Stimulated activated CD8-positive, alpha-beta memory T cell treated with anti-CD3 and anti-CD28 coated beads, Interleukin-7, amount 100 ng/mL, for 4 hours (primary cell): ENCODE measurements at places on chromosomes 1 and 21.

- peak; percentile 31 for DNase-seq
These were observed 18.6 kb downstream of the AZIN2 start for GRCh38 chr1:33099290-33100118.

DNA sequence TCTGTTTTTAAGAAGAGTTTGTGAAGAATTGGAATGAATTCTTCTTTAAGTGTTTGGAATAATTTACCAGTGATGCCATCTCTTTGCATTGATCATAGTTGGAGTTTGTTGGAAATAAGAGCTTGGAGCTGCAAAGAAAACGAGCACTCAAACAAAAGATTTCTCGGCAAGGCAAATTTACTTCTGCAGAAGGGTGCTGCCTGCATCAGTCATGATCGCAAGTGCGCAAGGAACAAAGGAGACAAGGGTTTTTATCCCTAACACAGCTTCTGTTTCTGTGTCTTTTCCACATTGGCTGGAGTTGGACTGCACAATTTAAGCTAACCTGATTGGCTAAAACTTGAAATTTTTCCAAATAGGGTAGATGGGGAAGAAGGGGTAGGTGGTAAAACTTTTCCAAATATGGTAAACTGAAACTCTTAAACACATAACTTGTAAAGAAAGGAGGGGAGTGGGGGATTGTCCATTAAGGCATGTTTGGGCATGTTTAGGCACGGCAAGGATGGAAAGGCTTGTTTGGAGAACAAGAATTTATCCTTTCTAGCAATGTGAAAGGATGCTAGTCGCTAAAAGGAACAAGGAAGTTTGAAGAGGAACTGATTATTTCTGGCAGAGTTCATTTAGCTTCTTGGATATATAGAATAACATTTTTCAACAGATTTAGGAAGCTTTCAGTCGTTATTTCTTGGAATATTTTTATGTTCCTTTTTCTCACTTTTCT is 3.5 kb upstream of the AADACL4 start:
- DNase-seq, result no peak

DNA sequence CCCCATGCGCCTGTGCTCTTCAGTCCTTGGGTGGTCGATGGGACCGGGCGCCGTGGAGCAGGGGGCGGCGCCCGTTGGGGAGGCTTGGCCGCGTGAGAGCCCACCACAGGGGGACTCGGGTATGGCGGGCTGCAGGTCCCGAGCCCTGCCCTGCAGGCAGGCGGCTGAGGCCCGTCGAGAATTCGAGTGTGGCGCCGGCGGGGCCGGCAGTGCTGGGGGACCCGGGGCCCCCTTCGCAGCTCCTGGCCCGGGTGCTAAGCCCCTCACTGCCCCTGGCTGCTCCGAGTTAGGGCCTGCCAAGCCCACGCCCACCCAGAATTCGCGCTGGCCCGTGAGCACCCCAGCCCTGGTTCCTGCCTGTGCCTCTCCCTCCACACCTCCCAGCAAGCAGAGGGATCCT is 26.1 kb downstream of the TLR5 start:
- DNase-seq, result no peak

DNA sequence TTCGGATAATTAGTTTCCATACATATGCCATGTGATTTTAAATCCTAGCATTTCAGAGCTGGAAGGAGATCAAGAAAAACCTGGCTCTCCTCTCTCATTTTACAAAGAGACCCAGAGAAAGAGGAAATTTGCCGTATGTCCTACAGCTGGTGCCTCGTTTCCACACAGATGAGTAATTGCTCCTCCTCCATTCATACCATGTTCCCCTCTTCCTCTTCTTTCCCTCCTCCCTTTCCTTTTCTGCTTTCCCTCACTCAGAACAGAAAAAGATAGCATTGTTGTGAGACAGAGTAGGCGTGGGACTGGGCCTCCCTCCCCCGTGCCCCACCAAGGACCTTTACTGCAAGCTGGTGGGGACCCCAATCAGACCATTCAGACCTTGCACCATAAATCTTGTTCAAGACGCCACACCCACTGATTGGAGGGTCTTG is 13.7 kb upstream of the SLC44A3 start:
- DNase-seq, result no peak

GRCh38 chr1:204358605-204359004 is 1.1 kb downstream of the PLEKHA6 start:
- no peak for DNase-seq

DNA sequence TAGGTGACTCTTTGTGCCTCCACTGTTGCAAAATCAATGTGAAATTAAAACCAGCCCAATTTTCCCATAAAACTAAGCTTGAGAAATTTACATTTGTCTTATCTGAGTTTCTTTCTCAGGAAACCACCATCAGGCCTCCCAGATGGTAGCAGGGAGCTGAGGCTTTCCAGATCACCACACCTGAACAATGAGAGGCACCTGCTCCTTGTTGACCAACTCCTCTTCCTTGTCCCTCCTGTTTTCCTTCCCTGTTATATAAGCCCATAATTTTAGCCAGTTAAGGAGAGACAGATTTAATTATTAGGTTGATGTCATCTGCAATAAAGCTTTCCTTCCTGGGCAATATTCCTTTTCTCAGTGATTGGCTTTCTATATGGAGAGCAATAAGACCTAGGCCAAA is 32.0 kb upstream of the C1orf185 start:
- no peak for DNase-seq

DNA sequence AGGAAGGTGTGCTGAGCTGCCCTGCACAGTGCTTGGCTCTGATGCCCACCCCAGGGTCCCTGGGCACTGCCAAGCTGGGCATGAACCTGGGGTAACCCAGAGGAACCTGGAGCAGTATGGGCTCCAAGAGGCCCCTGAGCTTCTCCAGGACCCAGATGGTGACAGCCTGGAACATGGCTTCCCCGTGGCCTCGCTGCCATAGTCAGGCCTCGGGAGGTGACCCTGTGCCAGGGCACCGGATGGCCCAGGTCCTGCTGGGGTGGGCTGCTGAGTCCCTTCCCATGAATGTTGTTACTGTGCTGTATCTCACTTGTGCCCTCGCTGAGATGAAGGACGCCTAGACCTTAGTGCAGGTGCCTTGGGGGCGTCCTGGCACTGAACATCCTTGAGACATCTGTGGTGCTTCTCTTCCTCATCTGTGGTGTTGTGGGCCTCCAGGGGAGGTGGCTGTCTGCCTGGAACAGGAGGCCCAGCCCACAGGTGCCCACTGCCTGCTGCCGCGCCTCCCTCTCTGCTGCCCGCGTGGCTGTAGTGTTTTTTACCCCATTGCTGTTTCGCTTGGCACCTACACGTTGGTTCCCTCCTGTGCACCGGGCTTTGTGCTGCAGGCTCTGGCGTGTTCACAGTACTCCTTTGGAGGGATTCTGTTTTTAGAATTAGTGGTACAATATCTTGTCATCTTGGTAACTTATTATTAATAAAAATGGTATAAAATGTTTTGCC is 160.3 kb downstream of the PCBP3 start:
- no peak for DNase-seq

DNA sequence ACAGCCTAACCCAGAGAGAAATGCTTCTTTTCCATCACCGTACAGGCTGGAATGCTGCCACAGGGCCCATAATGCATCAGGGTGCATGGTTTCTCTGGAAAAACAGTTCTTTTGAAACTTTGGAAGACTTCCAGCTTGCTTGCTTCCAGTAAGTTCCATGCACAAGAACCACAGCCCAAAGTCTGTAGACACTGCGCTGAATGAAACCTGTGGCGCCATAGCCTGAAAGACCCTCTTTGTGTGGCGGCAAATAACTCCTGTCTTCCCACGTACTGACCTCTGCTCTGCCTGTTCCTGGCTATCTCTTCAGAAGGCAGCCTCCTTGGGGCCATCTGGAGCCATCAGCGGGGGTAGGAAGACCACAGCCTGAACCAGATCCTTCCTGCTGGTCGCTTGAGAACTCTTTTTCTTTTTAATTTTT is 15.1 kb downstream of the MIIP start:
- no peak for DNase-seq
